ENCODE measurements at places on chromosomes 2 and 18.

GRCh38 chr2:114007436-114007835 lies 117.5 kb downstream of the ACTR3 start:
- no peak for DNase-seq

DNA sequence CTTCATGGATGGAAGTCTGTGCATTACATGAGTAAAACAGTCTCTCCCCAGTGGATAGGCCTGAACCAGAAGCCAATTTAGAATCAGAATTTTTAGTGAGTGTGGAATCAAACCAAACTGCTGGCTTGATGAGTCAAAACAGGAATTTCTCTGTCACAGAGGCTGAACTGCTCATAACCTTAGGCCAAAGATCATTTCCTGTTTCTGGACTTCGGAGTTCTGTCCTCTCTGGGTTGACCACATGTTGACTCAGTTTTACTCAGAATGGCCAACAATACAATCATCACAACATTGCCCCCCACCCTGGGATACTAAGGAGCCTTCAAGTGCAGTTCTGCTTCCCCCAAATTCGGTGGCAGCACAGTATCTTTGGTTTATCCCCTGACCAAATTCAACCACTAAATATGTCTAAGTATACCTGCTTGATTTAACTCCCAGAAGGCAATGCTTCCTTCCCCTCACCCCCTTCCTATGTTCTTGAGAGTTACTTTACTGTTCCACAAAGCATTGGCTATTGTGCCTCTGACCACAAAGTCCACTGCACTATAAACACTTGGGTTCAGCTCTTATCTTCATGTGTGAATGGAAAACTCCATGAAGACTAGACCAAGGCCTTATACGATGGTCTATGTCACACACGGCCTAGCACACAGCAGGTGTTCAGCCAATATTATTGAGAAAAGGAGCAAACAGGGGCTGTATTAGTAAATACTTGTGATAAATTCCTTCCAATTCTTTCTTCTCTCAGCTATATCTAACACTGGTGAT lies 67.8 kb downstream of the NXPH2 start:
- no peak for DNase-seq

DNA sequence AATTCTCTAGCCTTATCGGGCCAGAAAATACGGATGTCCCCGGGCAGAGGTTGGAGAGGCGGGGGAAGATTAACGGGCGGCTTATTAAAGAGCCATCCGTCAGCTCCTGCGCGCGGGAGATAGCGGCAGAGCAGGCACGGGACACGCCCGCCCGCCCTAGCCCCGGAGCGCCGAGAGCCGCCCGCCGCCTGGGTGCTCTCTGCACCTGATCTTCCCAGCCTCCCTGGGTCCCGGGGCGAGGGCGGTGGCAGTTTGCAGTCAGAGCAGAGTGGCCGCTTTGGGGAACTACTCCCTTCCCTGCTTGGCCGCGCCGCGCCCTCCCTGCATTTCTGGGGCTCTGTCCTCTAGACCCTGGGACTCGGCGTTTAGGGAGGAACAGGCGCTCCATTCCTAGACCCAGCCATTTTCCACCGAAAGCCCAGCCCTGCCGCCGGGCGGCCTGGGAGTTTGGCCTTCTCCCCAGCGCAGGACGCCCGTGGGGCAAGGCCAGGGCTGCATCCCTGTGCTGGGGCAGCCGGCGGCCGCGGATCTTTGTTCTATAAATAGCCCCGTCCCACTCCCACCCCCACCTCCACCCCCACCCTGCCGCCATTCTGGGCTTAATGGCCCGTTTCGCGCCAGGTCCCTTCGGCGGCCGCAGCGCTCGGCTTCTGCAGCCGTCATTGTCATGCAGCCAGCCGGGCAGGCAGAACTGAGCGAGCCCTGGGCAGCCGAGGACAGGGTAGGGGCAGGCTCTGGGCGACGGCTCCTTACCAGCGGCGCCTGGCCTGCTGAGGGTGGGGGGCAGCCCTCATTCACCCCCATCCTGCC lies 6.6 kb downstream of the GAD1 start:
- no peak for DNase-seq

DNA sequence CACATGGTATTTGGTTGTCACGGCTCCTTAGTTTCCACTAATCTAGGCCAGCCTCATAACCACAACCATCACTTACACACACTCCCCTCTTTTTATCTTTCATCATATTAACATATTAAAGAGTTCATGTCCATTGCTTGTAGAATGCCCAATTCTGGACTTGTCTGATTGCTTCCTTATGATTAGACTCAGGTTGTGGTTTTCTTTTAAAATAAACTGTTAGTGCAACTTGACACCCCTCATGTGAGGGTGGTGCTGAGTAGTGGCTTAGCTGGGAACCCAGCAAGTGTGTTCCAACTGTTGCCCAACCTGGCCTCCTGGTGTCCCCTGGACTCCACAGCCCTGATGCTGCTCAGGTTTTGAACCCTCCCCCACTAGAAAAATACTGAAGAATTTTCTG lies 20.1 kb upstream of the CD207 start:
- no peak for DNase-seq

GRCh38 chr18:45935591-45936335 lies 31.4 kb downstream of the EPG5 start:
- DNase-seq, result no peak

DNA sequence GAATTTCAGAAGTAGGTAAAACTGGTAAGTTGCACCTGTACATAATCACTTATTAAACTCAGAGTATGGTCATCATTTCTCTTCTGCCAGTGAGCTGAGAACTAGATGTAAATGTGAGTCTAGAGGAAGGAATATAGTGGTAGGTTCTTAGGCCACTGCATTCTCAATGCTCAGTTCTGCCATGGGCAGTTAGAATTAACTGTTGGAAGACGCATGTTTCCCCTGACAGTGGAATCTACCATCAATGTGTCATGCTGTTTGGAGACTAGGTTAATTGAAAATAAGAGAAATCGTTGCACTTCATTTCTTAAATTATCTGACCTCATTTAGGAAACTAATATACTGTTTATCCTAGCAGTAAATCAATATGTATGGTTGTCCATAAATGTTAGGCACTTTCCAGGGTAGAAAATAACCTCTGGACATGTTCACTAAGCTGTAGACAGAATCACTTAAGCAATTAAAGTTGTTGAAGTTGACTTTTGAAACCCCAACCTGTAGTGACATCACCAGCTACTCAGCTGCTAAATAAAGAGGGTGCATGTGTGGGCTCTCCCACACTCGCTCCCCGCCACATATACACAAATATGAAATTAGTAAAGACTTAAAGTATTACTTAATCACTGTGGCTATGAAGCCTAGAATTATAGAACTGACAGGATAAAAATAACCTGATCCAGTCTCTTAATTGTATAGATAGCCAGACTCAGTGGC lies 91.5 kb upstream of the NOSTRIN start:
- no peak for DNase-seq

- DNase-seq, result no peak
These were observed 29.9 kb downstream of the PELI1 start for GRCh38 chr2:64114063-64114911.

DNA sequence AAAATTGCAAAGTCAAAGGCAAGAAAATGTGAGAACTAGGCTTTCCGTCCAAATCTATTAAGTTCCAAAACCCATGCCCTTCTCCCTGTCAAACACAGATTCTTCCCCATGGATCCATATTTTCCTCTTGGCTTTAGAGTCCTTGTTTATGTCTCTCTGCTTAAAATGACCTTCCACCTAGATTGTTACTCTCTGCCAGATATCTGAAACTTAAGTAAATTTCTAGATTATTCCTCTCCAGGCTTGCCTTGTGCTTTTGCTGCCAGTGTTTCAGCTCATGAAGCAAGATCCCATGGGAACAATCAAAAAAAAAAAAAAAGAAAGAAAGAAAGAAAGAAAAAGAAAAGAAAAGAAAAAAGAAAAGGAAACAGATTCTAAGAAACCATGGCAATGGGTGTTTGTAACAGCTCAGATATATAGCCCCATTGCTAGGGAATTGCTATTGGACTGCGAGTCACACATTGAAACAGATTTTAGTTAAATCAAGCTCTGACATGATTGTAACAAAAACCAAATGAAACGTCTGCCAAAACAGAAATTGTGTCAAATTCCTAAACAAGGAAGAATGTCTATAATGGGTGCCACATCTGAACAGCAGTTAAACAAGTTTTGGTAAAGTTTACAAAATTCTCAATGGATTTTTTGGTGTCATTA lies 660.7 kb upstream of the CNTNAP5 start:
- DNase-seq, result no peak

GRCh38 chr2:153416071-153416470 lies 62.5 kb downstream of the RPRM start:
- DNase-seq, result no peak

DNA sequence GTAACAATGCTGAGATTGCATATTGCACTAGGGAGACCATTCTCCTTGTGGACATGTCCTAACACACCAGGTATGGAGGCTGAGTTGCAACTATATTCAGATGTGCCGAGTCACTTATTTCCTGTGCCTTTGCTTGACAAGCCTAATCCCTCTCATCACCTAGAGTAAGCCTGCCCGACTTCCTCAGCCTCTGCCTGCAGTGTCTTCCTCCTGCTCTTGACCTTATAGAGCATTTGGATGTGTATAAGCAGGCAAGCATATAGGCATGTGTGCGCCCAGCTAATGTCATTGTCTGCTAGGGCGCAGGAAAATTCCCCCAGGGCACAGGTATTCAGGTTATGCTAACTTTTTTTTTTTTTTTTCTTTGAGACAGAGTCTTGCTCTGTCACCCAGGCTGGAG lies 316.9 kb downstream of the CDH2 start:
- no peak for DNase-seq

DNA sequence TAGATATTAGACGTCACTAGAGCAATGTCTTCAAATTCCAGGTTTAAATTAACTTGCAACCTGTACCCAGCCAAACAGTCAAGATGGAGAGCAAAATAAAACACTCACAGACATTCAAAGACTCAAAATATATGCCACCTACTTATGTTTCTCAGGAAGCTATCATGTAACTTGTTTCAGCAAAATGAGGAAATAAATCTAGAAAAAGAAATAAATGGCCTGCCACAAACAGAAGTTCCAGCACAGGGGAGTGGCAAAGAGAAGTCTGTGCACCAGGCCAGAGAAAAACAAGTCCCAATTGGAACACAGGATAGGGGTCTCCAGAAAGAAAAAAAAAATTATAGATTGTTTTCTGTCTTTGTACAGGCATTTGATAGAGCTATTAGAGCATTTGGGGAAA lies 96.7 kb downstream of the LRP2 start:
- no peak for DNase-seq

GRCh38 chr18:45166341-45166835 lies 448.9 kb upstream of the SLC14A2 start:
- DNase-seq, result no peak

DNA sequence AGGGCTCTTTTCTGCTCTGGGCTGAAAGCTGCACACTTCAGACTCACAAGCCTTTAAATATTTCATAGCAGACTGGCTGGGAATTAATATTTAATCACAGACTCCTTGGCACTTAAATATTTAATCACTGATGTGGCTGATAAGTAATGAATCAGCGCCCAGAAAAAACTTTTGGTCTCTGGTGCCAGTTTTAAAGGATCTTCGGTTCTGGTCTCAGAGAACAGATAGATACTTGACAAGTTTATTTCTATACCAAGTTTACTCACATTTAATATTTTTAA lies 201.2 kb downstream of the MYCN start:
- DNase-seq, result no peak

DNA sequence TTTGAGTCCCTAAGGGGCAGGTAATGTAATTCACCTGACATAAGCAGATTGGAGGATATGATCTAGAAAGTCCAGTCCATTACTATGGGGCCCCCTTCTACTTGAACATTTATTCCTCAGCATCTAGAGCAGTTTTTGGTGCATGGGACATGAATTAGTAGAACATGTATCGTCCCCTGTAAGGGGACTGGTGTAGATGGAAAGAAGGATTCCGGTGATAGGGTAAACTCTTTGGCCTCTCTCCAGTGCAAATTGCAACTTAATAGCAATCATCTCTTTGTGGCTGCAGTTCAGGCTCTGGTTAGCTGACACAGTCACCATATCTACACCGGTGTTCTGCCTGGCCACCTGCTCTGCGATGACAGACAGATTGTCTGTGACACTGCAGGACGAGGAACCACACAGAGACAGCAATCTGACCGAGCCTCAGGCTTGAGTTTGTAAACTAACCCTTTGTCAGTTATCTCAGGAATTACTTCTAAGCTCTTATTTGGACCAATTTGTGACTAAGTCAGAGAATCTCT lies 6.4 kb upstream of the SLC8A1 start:
- no peak for DNase-seq

- DNase-seq, result no peak
These were observed 15.4 kb downstream of the BCL11A start for GRCh38 chr2:60538101-60538500.
